Endodermal cell (in vitro differentiated cells): ENCODE measurements at places on chromosomes 5 and 9.

GRCh38 chr9:131610231-131610761 is 65.0 kb downstream of the PRRT1B start:
- H3K27me3 ChIP-seq, result no peaks in the 10 kb centered on the region
- H3K27ac ChIP-seq, result no peak overlapping the region
- H3K36me3 ChIP-seq, result peaks cover 5% of the 10 kb centered on the region
- peak; percentile 30 for DNase-seq

DNA sequence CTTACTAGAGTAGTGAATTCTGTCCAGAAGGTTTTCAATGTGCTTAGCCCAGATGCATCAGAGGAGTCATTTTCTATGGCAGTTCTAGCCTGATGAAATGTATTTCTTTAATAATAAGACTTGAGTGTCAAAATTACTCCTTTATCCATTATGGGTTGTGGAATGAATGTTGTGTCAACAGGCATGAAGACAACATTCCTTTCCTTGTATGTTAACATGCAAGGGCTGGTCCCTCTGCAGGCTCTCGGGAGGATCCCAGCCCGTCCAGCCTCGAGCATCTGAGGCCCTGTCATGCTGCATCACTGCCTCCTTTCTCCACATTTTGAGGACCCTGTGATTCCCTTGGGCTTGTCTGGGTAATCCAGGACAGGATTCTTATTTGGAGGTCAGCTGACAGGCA is 42.9 kb upstream of the FAM120AOS start:
- H3K27ac ChIP-seq, result no peak overlapping the region
- no peak overlapping the region for H3K4me3 ChIP-seq
- peaks cover 77% of the 10 kb centered on the region for H3K36me3 ChIP-seq
- H3K27me3 ChIP-seq, result no peaks in the 10 kb centered on the region
- H3K4me1 ChIP-seq, result no peaks in the 10 kb centered on the region

DNA sequence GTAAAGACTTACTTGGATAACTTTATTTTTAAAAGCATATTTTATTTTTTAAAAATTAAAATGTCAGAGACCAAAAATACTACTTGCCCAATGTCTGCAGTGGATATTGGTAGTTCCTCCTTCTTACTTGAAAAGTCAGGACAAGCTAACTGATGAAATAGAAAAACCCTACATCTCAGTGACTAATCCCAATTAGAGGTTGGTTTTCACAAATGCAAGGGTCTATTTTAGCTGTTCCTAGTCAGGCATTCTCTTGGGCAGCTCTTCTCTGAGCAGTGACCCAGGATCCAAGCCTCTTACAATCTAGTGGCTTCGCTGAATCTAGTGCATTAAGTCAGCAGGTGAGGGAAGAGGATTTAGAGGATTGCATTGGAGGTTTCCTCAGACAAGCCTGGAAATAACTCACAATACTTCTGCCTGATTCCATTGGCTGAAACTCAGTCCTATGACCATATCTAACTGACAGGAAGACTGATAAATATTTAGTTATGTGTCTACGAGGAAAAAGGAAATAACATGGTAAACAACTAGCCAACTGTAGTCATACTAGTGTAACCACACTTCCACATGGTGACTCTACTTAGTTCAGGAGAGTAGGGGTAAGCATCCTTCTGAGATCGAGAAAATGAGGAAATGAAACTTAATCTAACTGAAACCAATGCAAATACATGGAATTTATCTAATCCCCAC is 34.2 kb upstream of the MIER3 start:
- no peaks in the 10 kb centered on the region for H3K27me3 ChIP-seq
- no peaks in the 10 kb centered on the region for H3K36me3 ChIP-seq
- no peaks in the 10 kb centered on the region for H3K4me1 ChIP-seq
- DNase-seq, result no peak

DNA sequence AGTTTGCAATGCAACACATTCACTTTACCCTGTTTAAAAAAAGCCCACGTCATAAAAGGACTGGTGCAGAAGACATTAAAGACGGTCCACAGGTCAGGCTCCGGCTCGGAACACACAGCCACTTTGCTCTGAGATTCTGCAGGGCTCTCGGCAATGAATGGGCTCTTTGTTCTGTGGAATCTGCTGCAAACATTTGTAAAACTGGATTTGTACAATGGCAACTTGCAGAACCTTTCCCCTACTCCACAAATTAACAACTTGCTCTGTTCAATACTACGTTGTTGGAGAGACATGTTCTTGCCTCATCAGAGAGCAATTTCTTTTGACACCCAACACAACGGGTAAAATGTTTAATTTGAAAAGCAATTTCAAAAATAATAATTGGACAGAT is 13.0 kb upstream of the NR5A1 start:
- peak overlapping the region; percentile 22 for H3K27ac ChIP-seq
- no peak overlapping the region for H3K4me3 ChIP-seq
- H3K27me3 ChIP-seq, result no peaks in the 10 kb centered on the region
- DNase-seq, result no peak
